ENCODE measurements at places on chromosomes 4 and X.

DNA sequence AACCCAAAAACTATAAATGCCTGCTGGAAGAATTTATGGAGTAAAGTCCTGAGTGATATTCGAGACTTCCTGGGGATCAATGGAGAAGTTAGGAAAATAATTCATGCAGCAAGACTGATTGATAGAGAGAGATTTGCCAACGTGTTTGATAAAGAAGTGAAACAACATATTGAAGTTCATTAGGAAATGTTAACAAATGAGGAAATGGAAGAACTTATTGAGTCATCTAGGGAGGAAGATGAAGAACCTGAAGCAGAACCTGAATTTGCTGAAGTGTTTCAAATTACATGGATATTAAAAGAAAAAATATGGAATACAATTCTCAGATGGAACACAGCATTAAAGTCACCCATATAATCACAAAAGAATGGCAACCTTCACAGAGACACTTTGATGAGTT is 39.0 kb downstream of the DDX60 start:
- DNase-seq: no peak

- DNase-seq: no peak
These were observed 121.3 kb downstream of the PPARGC1A start for GRCh38 chr4:23768541-23768940.

DNA sequence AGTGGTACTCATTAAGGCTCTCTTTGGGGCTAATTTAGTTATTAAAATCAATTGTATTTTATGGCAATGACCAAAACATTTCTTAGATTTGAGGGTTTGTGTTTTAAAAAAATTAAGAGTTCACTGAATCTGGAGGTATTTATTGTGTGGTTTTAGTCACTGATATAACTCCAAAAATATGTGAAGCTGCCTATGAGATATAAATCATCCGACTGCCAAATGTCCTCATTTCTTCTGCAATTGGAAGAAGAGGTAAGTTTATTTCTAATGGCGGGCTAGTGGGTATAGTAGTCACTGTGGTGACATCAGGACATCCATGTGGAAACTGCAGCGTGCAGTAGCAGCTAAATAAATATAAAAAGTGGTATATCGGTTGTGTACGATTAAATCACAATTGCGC is 205.5 kb downstream of the MID1 start:
- DNase-seq: no peak

DNA sequence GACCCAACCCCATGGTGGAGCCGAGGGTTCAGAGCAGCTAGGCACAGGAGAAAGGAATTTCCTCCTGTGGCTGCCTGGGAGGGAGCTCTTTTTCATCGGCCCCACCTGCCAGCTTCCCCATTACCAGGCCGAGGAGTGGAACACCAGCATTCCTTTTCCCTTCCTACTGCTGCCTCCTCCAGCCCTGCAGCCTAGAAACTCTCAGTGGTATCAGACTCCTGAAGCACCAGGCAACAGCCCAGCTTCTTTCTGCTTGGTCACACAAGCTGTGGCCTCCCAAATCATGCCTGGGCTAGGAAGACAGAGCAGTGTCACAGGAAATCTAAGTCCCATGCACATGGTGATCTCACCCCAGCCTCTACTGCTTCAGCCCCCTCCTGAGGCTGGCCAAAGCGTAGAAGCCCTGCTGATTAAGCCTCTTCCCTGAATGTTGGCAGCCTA is 30.1 kb downstream of the RTL5 start:
- no peak for DNase-seq

GRCh38 chr4:119032921-119033685 is 102.5 kb upstream of the MYOZ2 start:
- no peak for DNase-seq

GRCh38 chrX:86148024-86148511 is at the start of gene DACH2:
DACH2 (plus strand) TSS chrX:86148451.
- DNase-seq: no peak

GRCh38 chr4:41373221-41373620 is 116.5 kb downstream of the UCHL1 start:
- DNase-seq: no peak

GRCh38 chr4:99855678-99856077 is 38.5 kb downstream of the LAMTOR3 start:
- no peak for DNase-seq

GRCh38 chr4:147287588-147287890 is 193.4 kb upstream of the EDNRA start:
- DNase-seq: no peak

DNA sequence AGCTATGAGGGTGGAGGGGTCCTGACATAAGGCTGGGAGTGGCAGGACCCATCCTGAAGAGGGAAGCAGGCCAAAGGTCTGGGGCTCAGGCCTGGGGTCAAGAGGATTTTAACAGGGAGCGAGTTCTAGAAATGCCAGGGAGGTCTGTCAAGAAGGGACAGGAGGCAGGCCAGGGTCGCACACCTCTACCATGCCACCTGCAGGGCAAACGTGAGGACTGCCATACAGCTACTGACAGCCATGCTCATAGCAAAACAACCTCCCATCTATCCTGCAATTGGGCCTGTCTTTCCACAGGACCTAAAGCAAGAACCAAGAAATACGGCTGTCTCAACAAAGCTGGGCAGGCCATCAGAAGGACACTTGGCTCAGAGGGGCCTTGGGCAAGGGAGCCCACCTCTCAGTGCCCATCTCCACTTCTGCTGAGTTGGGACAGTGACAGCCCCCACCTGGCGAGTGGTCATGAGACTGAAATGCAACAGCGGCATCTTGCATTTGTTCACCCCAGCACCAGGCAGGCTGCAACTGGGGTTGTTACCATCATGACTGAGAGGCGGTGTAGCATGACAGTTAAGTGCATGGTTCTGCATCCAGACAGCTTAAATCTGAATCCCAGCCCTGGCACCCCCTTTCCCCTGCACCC is 92.7 kb downstream of the WFS1 start:
- DNase-seq: no peak

GRCh38 chrX:21581479-21581878 is 76.7 kb downstream of the KLHL34 start:
- no peak for DNase-seq

- DNase-seq: no peak
These were observed 137.6 kb downstream of the CPZ start for GRCh38 chr4:8730159-8730558.

GRCh38 chrX:20718592-20719380 is 452.1 kb upstream of the RPS6KA3 start:
- DNase-seq: no peak

- no peak for DNase-seq
These were observed 40.0 kb downstream of the RIPPLY1 start for GRCh38 chrX:106862972-106863688.

GRCh38 chrX:115311139-115311538 is 21.6 kb downstream of the LUZP4 start:
- DNase-seq: no peak

GRCh38 chr4:79993476-79993875 is 79.6 kb downstream of the ANTXR2 start:
- no peak for DNase-seq

DNA sequence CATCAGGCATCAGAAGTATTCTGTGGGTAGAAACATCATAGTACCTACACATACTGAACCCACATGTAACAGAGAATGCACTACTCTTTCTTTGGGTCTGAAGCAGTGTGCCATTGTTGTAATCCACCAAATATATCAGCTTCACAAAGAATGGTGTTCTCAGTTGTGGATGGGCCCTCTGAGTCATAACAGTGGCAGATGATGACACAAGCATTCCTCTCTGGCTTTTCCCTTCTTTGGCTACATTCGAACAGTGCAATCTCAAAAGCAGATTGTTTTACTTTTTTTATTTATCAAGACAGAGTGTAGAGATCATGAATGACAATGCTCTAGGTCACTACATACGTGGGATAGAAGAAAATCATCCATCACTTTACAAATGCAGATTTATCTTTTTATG is 247.2 kb upstream of the EPHA5 start:
- DNase-seq: peak; percentile 5

- DNase-seq: no peak
These were observed 122.3 kb upstream of the TMEM164 start for GRCh38 chrX:109880629-109881028.

- DNase-seq: no peak
These were observed 251.1 kb upstream of the TEX13A start for GRCh38 chrX:105471597-105471996.

GRCh38 chr4:76342191-76342590 is 35.7 kb downstream of the STBD1 start:
- no peak for DNase-seq

Measured in RKO (cell line).